ENCODE measurements at places on chromosomes 11 and 22.

DNA sequence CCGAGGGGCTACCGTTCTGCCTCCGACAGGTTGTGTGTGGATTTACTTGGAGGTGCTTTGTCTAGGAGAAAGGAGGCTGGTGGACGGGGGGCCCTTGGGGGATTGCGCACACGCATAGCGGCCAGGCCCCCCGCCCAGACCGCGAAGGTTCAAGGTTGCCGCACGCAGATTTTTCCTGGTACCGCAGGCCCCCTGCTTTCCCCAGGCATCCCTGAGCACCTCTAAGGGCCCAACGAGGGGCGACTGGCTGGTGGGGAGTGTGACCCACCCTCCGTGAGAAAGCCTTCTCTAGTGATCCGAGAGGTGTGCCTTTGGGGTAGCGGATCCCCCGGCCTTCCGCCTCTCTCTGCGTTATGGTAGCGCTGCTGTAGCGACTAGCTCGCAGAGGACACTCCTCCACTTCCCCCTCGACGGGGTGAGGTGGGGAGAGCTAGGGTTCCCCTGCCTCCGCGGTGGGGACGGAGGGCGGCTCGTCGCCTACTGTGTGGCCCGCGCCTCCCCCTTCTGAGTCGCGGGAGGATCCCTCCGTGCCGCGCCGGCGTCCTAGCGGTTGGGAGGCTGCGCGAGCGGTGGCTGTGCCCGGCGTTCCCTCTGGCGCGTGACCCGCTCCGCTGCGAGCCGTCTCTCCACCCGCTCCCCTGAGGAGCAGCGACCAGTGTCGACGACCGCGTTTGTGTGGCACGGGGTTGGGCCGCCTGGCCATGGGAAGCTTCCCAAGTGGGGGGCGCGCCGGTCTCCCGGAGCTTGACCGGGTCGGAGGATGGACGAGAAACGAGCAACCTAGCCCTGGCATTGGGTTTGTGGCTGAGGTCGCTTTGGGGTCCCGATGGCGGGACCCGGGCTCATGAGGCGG, 3900.0 kb upstream of the OR11H1 start:
- DNase-seq: no peak

GRCh38 chr22:32589007-32589406, 114.4 kb downstream of the FBXO7 start:
- no peak for DNase-seq

- DNase-seq: no peak
Measured at GRCh38 chr11:134512571-134513538, 100.8 kb upstream of the B3GAT1 start.

- DNase-seq: no peak
Measured at GRCh38 chr22:38221908-38222796, 20.4 kb downstream of the MAFF start.

Measured in uterus (tissue), 4 donors.